ENCODE measurements at places on chromosomes 7 and 10.

DNA sequence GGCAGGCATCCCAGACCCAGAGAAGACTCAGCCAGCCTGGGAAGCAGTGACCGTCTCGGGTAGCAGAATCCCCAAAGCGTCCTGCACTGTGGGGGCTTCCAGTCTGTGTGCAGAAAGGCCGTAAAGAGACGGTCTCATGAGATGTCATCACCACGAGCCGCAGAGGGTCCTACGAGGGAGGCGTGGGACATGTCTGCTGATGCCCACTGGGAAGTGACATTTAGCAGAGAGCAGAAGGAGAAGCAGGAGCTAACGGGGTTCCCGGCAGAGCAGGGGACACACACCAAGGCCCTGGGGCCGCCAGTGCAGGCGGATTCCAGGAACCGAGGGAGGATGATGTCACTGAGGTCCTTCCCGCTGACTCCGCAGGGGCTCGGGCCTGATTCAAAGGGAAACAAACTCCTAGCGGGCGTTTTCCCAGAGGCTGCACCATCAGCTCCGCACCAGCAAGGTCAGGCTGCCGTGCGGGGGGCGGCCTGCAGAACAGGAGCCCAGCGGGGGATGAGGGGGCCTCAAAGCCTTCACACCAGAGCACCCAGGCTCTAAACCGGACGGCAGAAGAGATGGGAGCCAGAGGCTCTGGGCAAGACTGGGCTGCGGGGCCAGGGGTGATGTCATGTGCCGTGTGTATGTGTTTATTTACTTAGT, 85.4 kb upstream of the PDGFA start:
- no peak for DNase-seq

- DNase-seq, result no peak
Measured at GRCh38 chr10:110803830-110804338, 67.8 kb upstream of the PDCD4 start.

DNA sequence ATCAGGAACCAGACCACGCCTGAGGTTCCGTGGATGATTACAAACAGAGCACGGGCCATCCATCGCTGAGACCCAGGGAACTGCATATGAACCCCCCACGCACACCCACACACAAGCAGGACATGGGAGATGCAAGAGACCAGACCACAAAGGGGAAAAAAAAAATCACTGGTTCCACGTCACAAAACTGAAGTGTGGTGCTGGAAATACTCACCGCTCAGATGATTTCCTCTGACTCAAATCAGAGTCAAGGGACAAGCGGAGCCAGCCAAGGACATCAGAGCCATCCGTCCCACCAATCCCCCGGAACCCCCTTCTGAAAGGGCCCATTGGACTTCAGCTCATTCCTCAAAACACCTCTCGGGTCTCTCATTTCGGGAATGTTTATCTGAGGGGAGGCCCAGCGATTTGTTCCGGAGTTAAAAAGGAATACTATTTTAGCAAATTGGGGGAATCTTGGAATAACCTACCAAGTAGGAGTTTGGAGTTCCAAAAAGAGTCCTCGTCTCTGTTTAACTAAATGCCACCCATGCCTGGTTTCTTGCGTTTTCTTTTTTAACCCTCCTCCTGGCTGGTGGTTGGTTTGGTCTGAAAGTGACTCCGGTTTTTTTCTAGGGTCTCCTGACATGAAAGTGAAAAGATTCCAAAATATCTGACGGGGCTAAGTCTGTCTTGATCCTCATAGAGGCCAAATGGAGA, 15.0 kb downstream of the SNX8 start:
- no peak for DNase-seq

DNA sequence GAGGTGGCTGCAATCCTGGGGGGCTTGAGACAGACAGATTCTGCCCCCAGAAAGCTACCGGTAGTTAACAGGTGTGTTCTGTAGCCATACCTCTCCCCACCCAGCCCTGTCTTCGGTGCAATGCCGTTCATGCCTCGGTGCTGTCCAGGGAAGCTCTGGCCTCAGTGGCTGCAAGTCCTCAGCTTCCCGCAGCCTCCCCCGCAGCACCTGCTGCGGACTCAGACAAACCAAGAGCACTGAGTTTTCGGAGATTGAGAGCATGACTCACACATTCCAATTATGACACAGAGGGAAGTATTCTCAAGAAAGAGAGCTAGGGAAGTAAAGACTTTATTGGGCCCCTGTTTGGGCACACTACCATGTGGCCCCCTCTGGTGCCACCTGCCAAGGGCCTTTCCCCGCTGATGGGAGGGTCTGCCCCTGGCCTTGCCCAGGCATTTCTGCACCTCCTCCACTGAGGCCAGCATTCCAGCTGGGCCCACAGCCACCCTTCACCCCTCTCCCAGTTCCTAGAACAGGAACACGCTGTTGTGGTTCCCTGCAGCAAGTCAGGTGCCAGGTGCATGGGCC, 30.2 kb upstream of the EZH2 start:
- DNase-seq, result peak; percentile 77

- DNase-seq, result no peak
Measured at GRCh38 chr10:118594392-118595063, 920 bp downstream of the PRLHR start.

DNA sequence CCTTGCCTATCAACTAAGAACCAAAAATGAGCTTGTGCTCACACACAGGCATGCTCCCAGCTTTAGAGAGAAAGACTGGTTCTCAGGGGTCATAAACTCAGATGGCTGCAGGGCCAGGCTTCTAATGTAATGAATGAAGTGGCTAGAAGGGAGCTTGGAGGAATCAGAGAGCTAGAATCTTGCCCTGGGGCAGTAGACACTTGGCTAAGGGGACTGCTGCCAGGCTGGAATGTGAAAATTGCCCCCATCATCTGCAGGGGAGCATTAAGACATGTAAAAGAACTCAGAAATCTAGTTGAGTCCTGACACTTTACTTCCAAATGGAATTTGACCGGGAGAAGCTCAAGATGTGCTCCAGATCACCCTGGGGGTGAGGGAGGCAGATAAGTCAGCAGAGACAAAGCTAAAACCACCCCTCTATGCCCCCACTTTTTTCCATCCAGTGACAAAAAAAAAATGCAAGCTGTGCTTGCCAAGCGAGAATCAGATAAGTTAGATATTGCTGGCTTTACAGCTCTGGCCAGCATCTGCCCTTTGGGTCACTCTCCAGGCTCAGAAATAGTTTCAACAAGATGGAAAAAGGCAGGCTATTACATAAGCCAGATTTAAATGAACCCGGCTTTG, 2.3 kb upstream of the SLC16A9 start:
- DNase-seq, result no peak

DNA sequence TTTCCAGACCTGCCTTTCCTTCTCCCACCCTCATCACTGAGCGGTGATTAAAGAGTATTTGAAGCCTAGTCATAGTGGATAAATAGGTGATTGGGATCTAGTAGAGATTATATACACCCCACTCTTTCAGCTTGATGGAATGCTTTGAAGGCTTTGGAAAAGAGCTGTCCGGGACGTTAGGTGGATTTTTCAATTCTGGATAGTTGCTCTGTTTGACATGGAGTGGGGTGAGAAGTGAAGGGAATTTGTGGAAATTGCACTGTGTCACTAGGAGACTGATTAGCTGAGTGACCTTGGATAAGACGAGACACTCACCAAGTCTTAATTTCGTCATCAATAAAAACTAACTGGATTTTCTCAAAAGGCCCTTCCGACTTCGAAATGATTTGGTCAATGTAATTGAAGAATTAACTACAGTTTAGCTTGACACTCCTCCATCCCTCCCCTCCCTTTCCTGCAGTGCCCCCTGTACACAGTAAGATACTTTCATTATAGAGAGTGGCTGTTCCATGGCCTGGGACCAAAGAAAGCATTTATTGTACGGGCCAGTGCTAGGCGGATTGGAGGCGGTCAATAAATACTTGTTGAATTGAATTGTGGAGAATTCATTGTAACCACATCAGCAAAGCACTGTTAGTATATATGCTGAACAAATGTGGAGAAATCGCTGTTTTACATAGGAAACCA, 962 bp downstream of the ZKSCAN1 start:
- DNase-seq, result no peak

GRCh38 chr10:120508393-120508792, 51.4 kb downstream of the PLPP4 start:
- peak; percentile 88 for DNase-seq

DNA sequence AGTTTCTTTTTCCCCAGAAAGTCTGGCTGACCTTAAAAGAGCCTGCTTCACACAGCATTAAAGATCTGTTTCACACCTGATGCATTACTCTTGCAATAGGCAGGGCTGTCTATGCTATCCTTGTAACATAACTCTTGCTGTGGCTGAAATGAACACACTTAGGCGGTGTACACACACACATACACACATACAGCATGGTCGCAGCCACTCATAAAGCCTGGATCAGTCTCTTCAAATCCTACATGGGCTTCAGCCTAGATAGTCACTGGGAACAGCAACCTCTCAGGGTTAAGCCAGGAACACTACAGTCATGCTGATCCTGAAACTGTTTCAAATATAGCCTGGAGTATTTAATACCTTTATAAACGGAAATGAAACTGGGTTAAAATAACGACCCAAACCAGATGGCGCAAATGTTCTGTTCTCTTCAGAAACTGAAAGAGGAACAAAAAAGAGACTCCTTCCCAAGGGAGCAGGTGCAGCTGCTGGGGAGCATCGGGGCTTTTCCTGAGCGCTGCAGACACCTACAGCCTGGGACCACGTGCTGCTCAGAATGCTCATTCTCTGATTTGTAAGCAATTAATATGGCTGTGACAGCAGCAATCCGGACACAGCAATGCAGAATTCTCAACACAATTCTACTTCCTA, 61.0 kb upstream of the SFMBT2 start:
- no peak for DNase-seq

DNA sequence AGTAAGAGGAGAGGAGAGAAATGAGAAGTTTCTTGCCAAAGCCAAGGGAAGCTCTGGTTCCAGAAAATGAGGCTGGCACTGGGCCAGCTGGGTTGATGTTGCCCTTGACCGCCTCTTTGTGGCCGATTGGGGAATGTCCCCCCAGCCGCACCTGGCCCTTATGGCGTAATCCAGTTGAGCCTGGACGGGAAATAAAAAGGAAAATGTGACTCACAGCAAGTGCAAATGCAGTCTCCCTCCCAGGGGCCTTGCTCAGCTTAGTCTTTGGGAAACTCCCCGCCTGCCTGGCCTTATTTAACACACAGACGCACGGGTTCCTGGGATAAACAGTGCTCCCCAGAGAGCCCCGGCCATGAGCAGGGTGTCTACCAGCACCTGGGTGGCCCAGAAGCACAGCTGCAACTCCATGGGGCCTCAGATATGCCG, 174.8 kb downstream of the KIAA1217 start:
- peak; percentile 93 for DNase-seq

GRCh38 chr7:138924501-138925225, 56.5 kb downstream of the KIAA1549 start:
- no peak for DNase-seq

DNA sequence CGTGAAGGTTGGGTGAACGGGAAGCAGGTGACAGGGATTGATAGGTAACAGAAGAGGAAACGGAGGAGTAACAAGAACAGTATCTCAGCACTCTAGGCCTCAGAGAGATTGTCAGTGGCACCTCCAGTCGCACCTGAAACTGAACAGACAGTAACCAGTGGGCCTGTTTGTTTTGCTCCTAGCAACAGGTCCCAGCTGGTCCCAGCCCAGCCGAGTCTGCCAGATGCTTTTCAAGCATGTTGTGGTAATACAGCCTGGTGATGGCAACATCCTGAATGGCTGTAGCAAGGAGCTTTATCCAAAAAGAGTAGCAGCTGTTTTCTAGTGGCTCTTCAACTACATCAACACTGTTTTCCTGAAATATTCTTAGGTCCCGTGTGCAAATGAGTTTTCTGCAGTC, 4.7 kb downstream of the CACNB2 start:
- no peak for DNase-seq

- peak; percentile 61 for DNase-seq
Measured at GRCh38 chr7:66157060-66157459, 42.4 kb downstream of the CRCP start.

GRCh38 chr7:31204071-31204470, 136.5 kb downstream of the NEUROD6 start:
- no peak for DNase-seq

GRCh38 chr10:8365935-8366911, 311.7 kb downstream of the GATA3 start:
- DNase-seq, result peak; percentile 65

GRCh38 chr10:73858013-73858708, 16.2 kb downstream of the CAMK2G start:
- DNase-seq, result no peak

GRCh38 chr10:84540617-84541288, 212.4 kb downstream of the CCSER2 start:
- peak; percentile 33 for DNase-seq

GRCh38 chr7:108071551-108071950, 58.6 kb downstream of the LAMB4 start:
- no peak for DNase-seq

DNA sequence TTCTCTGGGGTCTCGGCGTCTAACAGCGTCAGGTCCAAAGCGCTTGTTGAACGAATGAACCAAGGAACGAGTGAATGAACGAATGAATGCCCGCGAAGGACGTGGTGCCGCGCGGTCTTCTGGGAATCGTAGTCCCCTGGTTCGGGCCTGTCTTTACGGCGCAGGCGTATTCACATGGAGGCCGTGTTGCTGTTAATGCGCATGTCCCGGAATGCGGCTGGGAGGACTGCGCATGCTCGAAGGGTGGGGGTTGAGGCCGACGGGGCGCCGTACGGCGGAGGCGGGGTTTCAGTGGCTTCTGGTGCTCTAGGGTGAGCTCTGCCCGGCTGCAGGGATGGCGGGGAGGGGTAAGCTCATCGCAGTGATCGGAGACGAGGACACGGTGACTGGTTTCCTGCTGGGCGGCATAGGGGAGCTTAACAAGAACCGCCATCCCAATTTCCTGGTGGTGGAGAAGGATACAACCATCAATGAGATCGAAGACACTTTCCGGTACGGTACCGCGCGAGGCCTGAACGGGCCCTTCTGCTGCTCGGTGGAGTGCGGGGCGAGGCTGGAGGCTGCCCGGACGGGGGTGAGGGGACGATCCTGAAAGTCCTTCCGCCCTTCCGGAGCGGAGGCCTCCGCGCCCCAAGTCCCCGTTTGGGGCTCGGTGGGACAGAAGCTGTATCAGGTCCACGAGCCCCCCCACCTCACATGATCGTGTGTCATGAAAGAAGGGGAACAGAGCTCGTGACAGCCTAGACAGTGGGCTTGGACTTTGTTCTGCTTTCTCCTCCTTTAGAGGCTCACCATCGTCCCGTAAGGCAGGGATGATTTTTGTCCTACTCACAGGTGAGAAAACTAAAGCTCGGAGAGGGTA, at the start of gene ATP6V1F:
Gene ATP6V1F (plus strand): TSS at position 286 of the 862 bp plus-strand sequence. CDS start 49 bp downstream, at position 335.
- DNase-seq, result peak; percentile 98

DNA sequence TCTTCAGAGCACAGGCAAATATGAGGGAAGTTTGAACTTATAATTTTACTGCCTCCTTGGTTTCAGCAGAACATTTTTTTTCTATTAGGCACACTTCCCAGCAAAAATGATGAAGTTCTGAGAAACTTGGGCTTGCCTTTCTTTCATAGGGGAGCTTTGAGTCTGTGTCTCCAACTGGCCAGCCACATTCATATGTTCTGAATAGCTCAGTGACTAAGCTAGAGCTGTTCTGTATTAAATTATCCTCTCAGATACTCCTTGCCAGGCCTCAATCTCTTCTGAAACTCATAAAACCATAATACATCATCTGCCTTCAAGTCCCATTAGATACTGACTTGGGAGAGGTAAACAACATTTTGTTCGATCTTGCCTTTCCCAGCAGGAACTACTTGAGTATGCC, 476.5 kb downstream of the GPAM start:
- no peak for DNase-seq
